ENCODE measurements at places on chromosomes 6 and 20.
A peak's percentile ranks its signal among the peaks of the same experiment; 100 is the strongest.

GRCh38 chr6:3324262-3324942 is 65.7 kb downstream of the PSMG4 start:
- peak; percentile 71 for DNase-seq

GRCh38 chr20:47484303-47484702 is 17.4 kb upstream of the NCOA3 start:
- no peak for DNase-seq

DNA sequence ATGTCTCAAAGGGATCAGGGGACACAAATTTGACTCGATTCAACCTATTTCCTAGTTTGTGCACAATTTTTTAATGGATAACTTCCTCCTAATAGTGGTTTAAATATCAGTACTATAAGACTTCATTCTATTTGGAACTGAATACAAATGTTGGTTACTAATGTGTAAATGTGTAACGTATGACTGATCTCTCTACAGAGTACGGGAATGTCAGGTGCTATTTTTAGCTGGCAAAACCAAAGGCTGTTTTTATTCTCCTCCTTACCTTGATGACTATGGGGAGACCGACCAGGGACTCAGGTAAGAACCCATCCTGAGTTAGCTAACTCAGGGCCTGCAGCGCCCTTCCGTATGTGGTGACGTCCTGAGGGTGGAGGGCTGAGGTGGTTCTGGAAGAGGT is 33.0 kb downstream of the PRPH2 start:
- DNase-seq: no peak

DNA sequence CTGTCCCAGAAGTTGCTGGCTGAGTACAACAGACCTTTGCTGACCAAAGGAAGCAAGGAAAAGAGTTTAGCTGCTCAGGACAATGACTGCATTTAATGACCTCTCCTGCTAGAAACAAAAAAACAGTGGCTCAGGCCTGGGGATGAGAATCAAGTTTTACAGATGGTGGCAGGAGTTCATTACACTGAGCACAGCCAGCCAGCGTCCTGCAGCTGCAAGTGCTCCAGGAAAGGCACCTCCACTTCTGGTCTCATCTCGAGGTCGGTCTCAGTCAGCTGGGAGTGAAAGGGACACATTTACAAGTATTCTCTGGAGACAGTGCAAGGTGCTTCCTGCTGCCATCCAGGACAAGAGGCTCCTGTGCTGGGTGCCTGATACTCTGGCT is 362.7 kb downstream of the THBS2 start:
- DNase-seq: no peak

GRCh38 chr6:71733970-71734899 is 152.1 kb upstream of the RIMS1 start:
- no peak for DNase-seq

GRCh38 chr6:127464881-127465459 is 5.8 kb upstream of the KIAA0408 start:
- DNase-seq: peak; percentile 47

DNA sequence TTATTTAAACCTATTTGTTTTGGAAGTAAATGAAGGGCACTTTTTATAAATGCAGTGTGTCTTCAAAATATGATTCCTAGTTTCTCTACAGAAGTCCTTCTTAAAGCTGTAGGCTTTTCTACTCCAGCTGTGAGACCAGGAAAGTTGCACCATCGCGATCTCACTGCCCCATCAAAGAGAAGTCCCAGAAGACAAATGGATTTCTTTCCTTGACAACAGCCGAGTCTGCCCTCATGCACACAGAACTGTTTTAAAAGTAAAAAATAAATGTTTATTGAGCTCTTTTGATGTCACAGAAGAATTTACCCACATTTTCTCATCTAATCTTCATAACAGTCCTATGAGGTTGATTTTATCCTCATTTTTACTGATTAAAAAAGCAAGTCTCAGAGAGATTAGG is 324.4 kb upstream of the NT5E start:
- DNase-seq: no peak

GRCh38 chr6:66029391-66029790 is 322.4 kb upstream of the EYS start:
- no peak for DNase-seq

- DNase-seq: no peak
Observed at GRCh38 chr20:56656632-56657031, 27.5 kb downstream of the TFAP2C start.

- no peak for DNase-seq
Observed at GRCh38 chr6:142907544-142907943, 37.4 kb downstream of the HIVEP2 start.

- no peak for DNase-seq
Observed at GRCh38 chr6:90369651-90370050, 73.0 kb upstream of the BACH2 start.

DNA sequence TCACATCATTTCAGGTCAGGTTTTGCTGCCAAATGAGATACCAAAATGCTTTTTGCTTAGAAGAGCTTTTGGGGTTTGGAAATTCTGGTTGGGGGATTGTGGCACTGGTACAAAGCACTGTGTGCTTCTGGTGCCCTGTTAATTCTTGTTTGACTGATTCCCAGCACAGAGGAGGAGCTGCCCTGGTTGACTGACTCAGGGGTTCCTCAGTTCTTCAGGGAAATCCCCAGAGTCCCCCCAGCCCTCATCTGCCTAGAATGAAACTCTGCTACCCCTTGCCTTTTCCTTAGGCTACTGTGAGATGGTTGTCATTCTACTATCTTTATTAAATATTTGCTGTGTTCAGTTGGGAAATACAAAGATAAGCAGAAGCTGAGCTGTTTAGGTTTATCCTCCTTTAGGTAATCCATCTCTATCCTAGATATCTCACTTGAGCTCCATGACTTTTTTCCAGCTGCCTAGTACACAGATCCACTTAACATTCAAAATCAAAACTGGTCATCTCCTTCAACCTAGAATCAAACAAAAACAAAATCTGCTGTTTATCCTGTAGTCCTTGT is 24.9 kb upstream of the TSPYL1 start:
- DNase-seq: no peak

DNA sequence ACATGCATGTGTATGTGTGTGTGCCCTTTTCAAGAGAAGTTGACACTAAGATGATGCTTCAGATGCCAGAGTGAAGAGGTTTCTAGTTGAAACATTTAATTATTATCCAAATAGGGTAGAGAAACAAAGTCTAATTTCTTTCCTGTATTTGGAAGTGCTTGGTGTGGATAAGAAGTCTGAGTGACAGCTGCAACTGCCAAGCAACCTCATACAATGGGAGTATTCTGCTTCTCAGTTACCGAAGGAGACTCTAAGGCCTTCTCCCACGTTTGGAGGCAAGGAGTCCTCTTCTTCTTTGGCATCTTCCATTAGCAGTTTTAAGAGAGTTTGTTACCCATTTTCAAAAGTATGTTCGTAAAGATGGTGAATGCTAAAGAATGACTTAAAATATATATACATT is 82.4 kb downstream of the HDGFL1 start:
- DNase-seq: no peak

DNA sequence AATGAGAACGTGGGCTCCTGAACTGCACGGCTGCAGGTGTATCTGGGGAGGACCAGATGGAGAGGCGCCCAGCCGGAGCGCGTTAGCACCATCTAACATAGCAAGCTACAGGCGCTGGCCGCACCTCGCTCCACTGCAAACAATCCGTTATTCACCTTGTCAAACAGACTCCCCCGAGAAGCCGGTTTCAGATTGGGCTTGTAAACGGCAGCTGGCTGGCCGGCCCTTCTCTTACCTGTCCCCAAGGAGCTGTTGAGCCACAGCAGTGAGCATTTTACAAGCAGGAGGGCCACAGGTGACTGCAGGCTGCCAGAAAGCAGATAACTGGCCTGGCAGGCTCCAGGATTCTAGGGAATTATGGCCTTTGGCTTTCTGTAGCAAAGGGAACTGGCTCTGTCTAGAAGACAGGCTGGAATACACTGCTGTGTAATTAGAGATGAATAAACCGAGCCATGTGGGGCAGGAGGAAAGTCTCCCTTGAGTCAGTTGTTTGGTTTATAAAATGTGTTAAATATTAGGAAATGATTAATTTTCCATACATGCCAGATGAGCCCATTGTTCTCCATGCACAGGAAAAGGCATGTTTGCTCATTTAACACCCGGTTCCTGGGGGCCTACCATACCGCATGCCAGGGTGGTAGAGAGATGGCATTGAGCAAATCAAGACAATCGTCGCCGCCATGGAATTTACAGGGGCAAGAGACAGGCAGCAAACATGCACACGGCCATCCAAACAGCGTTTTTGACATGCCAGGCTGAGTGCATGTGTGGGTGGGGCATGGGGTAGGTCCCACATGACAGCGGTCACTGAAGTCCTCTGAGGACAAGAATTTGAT is 159.3 kb downstream of the NFATC2 start:
- DNase-seq: no peak

DNA sequence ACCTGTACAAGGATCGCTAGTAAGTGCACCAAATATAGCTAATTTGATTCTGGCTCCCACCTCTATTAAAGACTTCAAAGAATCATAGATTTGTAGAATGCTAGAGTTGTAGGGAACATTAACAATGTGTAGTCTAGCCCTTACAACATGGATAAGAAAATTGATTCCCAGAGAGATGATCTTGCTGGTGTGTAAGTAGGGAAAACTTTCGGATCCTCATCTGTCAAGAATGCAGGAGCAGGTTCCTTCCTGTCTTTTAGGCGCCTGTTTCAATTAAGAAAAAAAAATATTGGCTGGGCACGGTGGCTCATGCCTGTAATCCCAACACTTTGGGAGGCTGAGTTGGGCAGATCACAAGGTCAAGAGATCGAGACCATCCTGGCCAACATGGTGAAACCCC is 12.3 kb upstream of the RNF39 start:
- no peak for DNase-seq

GRCh38 chr6:39887692-39888450 is 46.4 kb downstream of the MOCS1 start:
- DNase-seq: peak; percentile 87

DNA sequence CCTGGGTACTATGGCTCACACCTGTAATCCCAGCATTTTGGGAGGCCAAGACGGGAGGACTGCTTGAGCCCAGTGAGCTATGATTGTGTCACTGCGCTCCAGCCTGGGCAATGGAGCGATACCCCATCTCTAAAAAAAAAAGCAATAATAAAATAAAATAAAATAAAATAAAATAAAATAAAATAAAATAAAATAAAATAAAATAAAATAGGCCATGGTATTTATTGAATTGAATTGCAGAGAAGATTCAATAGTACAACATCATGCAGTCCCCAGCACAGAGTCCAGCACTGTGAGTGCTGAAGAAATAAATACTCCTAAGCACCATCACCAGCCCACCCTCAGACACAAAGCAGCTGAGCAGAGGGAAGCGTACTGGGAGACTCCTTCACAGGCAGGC is 144.7 kb downstream of the RALGAPA2 start:
- no peak for DNase-seq

DNA sequence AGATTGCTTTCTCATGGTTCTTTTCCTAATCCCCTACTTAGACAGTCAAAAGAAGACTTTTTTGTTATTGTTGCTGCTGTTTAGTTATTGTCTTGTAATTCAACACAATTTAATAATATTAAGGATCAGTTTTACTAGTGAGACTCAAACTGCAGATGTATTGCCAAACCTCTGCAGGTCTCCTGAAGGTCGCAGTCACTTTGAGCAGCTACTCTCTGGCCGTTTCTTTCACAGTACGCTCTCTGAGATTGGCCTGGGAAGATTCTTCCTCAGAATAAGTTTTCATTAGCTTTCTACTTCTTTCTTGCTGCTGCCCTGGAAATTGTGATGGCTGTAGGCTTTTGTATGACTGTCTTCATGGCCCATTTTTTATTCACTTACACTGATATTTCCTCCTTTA is 930.8 kb downstream of the QKI start:
- no peak for DNase-seq

DNA sequence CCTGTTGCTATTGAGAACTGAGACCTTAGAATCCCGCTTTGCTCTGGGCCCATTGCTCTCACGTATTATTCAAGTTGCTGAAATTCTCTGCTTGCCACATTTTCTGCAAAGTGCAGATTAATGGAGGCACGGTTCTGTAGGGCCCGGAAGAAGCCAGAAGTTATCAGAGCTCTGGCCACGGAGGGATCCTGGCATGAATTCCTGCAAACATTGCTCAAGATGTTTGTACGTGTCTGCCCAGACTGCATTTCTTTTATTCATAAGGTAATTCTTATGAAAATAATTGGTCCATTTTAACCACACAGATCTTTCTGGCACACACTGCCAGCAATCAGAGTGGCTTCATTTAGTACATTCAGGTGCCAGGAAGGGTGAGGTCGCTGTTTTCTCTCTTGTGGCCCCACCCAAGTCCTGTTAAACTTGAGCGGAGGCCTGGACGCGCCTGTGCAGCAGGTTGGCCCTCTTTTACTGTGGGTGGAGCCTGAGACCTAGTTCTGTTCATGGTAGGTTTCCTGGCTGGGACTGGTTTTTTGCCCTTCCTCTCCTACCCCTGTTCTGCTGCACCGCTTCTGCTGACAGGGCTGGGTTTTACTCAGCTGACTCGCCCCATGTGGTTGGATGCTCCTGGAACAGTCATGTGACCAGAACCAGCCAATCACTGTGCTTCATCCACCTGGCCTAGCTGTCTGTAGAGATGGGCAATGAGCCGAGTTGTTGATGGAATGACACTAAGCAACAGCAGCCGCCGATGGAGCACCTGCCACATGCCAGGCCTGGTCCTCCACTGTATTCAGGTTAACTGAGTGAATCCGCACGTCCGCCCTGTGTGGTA is 230.2 kb downstream of the CDH4 start:
- no peak for DNase-seq

DNA sequence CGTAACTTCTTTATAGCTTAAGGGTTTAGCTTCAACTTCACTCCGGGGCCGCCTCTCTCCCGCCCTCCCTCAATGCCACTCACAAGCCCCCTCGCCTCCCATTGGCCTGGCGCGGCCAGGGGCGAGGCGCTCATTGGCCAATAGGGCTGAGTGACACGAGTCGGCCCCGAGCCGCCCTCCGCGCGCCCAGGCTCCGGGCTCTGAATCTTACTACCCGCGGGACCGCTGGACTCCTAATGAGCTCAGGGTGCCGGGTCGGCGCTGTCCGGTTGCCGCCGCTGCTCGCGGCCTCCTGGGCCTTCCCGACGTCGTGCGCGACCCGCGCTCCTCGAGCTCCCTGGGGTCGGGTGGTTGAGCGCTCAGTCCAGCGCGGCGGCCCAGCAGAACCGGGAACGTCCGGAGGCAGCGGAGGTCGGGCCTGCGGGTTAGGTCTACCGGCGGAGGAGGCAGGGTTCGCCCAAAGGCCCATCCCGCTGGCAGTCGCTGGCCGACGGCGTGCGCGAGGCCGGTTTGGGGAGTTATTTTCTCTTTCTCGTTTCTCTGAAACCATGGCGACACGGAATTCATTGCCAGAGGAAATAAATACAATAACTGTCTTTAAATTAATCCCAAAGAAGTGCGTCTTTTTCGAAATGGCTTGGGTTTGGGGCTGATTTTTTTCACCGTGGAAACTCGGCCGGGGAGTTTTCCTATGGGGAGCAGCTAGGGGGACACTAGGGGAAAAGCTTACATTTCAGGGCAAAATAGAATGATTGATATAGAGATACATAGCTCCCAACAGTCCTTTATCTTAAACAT is at the start of gene SIM1:
SIM1 (minus strand) TSS at position 19 of the 798 bp plus-strand sequence. CDS start 1,453 bp downstream, outside the sequence.
- no peak for DNase-seq
